T-helper 2 cell (primary cell): ENCODE measurements at places on chromosomes 11 and 22.

DNA sequence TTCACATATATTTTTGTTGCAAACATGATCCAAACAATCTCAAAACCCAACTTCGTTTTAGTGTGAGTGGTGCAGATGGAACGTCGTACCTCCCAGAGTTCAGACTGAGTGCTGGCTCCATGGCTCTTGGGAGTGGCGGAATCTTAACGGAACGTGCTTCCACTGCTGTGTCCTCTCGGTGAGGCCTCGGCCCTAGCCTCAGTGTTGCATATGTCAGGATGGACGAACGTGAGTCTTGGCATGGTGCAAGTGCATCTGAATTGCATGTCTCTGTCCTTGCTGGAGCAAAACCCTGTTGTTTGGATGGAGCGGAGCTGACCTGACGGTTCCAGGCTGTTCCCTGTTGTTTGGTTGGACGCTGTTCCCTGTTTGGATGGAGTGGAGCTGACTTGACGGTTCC is 306.8 kb downstream of the TBC1D22A start:
- DNase-seq = no peak

DNA sequence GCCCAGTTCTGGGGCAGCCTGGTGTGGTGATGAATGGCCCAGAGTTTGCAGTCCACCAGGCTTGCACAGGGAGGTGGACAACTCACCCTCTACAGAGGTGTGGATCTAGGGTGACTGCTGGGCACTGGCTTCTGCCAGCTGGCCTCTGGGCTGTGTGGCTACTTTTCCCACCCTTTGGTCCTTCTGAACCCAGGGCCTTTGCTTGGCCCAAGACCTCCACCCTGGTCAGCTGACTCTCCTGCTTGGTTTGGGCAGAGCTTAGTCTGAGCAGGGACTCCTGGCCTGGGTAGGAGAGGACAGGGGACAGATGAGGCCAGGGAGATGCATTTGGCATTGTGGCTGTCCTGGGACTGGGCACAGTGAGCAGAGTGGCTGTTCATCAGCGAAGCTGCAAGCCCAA is 83.0 kb upstream of the SHANK2 start:
- no peak for DNase-seq

GRCh38 chr11:82229341-82229740 is 504.3 kb downstream of the FAM181B start:
- DNase-seq = no peak

- no peak for DNase-seq
Measured at GRCh38 chr11:85076535-85077330, 550.4 kb downstream of the DLG2 start.

- DNase-seq = no peak
Measured at GRCh38 chr11:19445771-19446170, 205.0 kb upstream of the E2F8 start.

DNA sequence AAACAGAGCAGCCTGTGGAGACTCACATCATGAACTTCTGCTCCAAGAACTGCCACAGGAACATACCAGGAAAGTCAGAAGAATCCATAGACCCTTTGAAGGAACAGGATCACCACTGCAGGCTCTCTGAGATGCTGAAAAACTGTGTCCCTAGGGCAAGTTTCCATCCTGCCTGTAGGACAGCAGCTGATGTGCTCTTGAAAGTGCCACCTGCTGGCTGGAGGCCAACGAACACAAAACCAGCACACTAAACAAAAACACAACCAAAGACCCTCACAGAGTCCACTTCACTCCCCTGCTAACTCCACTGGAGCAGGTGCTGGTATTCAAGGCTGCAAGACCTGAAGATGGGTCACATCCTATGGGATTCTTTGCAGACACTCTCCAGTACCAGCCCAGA is 12.0 kb upstream of the NXPE1 start:
- no peak for DNase-seq

GRCh38 chr22:42317008-42317407 is 46.6 kb upstream of the TCF20 start:
- DNase-seq = peak; percentile 13

DNA sequence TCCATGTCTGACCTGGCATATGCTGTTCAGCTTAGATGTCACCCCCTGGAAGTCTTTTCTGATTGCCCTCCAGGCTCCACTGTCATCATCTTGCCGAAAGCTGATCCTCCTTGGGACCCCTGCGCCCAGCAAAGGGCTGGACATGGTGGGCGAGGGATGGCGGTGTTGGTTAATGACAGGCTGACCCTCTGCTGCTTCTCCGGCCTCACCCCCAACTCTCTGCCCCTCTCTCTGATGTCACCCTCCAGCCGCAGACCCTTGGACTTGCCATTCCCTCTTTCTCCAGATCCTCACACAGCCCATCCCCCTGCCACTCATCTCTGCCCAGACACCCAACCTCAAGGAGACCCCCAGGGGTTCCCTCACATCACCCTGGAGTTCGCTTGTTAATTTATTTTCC is 2.3 kb downstream of the EHBP1L1 start:
- DNase-seq = no peak

DNA sequence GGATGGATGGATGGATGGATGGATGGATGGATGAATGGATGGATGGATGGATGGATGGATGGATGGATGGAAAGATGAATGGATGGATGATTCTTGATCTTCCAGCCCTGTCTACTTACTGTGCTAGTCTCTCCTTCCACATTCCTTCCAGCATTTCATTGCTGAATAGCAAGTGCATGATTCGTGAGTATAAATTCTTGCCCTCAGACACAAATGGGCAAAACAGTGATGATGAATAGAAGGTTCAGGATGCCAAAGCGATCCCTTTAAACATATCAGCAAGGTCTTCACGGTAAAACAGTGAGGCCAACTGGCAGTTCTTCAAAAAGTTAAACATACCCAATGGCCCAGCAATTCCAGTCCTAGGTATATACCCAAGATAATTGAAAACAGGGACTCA is 400.2 kb downstream of the MN1 start:
- no peak for DNase-seq

DNA sequence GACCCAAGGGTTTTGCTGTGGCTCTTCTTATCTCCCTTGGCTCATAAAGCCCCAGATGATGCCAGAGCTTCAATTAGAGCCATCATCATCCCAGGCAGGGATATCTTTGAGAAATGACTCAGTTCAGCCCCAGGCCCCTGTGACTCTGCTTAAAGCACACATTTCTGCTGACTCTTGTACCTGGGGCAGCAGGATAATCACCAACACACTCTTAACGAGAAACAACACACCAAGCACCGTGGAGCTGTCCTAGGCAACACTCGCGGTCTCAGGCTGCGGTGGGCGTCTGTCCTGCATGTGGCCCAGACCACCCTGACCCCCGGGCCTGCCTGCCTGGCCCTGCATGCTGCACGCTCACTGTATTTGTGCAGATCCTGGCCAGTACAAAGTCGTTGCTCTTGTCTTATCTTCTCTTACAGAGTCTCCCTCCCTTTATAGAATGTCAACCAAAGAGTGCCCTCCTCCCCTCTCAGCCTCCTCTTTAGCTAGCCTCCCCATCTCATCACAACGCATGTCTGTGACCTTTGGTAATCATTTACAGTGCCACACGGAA is 114.2 kb upstream of the PARVA start:
- no peak for DNase-seq

DNA sequence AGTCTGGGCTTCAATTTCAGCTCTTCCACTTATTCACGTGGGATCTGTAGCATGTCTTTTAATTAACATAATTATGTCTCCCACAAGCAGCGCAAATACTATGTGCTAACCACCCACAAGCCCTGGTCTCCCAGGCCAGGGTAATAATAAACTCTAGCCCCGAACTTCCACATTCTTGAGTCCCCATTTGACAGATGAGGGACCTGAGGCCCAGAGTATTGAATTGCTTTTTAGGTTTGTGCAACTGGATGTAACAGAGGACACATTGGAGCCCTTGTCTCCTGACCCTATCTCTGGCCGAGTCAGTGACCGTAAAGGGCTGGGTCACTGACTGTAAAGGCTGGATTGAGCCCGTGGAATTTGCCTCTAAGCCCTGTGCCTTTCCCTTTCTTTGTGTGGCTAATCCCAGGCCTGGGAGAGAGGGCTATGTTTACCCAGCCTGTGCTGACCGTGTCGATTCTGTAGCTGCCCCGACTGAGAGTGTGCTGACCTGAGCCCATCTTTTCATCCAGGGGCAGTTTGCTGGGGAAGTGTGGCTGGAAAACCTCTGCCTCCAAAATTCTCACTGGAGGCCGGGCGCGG is 3.9 kb downstream of the CRYBB2 start:
- no peak for DNase-seq

GRCh38 chr11:75445315-75445953 is 12.4 kb upstream of the KLHL35 start:
- peak; percentile 57 for DNase-seq

GRCh38 chr11:100777103-100777502 is 90.0 kb downstream of the ARHGAP42 start:
- no peak for DNase-seq

DNA sequence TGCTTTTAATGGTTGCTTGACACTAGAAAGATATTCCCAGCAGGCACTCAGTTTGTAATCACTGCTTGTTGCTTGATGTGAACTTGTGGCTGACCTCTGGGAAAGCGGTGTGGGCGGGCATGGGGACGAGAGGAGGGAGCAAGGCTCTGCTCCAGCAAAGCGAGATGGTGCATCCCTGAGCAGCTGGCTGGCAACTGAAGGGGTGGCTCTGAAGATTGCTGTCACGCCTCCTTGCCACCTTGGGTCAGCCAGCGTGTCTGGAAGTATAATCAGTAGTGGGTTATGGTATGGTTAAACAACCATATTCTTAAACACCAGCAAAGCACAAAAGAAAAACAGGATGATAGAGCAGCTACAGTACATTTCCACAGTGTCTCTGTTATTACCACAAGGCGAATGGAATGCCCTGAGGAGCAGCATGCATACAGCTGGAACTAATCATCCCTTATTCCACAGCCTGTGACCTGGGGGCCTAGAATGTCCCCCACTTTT is 124.5 kb downstream of the TRIM44 start:
- DNase-seq = no peak

DNA sequence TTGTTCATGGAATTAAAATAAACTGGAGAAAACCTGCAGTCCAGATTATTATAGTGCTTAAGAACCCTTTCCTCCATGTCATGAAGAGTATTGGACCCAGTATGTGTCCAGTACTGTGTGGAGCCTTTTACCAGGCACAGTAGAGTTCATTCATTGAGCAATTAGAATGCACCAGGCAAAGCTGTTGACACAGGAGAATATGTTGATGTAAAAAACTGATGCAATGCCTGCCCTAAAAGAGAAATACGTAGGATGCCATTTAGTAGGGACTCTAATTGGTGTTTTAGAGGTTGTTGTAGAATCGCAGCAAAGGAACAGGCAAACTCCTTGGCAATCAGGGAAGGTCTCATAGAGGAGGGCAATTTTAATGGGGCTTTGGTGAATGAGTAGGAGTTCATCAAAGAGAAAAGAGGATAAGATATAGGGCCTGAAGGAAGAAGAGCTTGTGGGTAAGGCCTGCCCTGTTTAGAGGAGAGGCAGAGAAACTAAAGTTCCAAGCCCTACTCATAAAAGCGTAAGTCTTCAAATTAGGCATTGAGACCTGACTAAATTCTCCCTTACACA is 126.4 kb downstream of the SEZ6L start:
- no peak for DNase-seq

DNA sequence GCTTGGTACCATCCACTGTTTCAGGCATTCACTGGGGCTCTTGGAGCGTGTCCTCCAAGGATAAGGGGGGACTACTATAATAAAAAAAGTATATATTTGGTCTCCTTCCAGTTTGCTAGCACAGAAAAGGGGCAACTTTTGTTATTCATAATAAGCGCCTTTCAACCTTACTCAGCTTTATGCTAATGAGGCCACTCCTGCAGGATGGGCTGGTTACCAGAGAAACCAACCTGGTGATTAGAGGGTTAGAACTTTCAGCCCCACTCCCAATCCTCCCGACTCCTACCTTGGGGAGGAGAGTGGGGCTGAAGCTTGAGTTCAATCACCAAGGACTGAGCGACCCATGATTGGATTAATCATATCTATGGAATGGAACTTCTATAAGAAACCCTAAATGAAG is 31.8 kb downstream of the PPFIBP2 start:
- no peak for DNase-seq
